ENCODE measurements at places on chromosomes 7 and 10. TPM values are rescaled to one million over a fixed set of nuclear protein-coding genes. Genes with fewer than 3 reads are reported as not detected.

The HTR7 gene
- 0.10 TPM for total RNA-seq

- no peak overlapping the region for H3K27ac ChIP-seq
- H3K36me3 ChIP-seq: no peaks in the 10 kb centered on the region
- no peak for DNase-seq
- no peak overlapping the region for H3K4me3 ChIP-seq
Measured at GRCh38 chr10:132383751-132384196, 13.2 kb upstream of the PWWP2B start.

The CCL26 gene
- not detected for total RNA-seq

DNA sequence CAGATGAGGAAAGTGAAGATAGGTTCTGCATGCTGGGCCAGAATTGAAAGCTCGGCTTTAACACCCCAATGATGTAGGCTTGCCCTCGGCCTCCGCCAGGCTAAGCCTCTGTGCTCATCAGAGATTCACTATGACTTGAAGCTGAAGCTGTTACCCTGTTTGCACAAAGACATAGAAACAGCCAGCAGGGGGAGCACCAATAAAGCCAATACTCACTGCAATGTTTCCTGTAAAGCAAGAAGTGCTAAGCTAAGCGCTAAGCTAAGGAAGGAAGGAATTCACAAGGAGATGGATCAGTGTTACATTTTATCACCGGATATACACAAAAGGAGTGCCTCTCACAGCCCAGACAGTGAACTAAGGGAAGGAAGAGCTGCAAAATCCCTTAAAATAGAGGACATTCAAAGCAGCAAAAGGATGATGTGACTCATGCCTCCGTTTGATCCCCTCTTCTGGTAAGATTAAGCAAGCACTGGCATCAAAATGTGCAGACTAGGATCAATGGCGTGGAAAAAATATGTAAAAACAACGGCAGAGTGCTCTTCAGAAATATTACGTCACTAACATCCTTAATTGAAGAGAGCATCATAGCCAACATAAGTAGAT is 153.8 kb downstream of the COBL start:
- no peak overlapping the region for H3K4me3 ChIP-seq
- H3K4me1 ChIP-seq: peaks cover 12% of the 10 kb centered on the region
- no peaks in the 10 kb centered on the region for H3K36me3 ChIP-seq
- DNase-seq: peak; percentile 76

- peaks cover 35% of the 10 kb centered on the region for H3K4me1 ChIP-seq
- no peak for DNase-seq
- H3K27ac ChIP-seq: no peak overlapping the region
- no peaks in the 10 kb centered on the region for H3K27me3 ChIP-seq
- H3K36me3 ChIP-seq: no peaks in the 10 kb centered on the region
Measured at GRCh38 chr7:107860981-107861652, 29.9 kb upstream of the DLD start.

The WDFY4 gene
- total RNA-seq: 1.7 TPM

DNA sequence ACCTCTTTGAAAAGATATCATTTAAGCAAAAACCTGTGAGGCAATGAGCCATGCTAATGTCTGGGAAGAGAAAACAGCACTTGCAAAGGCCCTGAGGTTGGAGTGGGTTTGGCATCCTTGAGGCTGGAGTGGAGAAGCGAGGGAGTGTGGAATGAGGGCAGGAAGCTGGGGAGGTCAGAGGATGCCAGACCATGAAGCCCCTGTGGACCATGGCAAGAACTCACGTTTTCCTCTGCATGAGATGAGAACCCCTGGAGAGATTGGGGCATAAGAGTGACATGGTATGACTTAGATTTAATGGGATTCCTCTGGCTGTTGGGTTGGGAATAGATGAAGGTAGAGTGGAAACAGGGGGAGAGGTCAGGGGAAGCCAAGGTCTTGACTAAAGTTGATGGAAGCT is 49.4 kb downstream of the GPR26 start:
- DNase-seq: no peak
- peaks cover 8% of the 10 kb centered on the region for H3K27me3 ChIP-seq
- H3K4me3 ChIP-seq: no peak overlapping the region
- no peaks in the 10 kb centered on the region for H3K4me1 ChIP-seq
- H3K36me3 ChIP-seq: peaks cover 2% of the 10 kb centered on the region
- no peak overlapping the region for H3K27ac ChIP-seq

The SLC16A12 gene
- not detected for total RNA-seq

The ANK3 gene
- total RNA-seq: 51.4 TPM

DNA sequence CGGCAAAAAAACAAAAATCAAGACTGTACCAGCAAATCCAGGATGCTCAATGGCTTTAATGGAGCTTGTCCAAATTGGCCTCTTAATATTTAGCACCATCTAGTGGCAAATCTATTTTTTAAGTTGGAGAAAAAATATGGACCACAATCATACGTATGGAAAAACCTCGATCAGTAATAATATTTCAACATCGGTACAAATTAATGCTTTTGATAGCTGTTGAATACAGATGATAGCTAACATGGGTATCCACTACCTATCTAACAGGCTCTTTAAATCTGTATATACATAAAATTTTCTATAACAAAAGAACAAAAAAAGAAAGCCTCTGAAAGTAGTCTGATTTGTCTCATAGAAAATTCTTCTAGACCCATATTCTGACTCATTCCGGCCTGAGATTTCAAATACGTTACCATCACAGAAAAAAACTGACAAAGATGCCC is 29.2 kb downstream of the COA1 start:
- H3K4me1 ChIP-seq: peaks cover 58% of the 10 kb centered on the region
- H3K27ac ChIP-seq: peak overlapping the region; percentile 47
- H3K27me3 ChIP-seq: no peaks in the 10 kb centered on the region
- DNase-seq: no peak
- peak overlapping the region; percentile 51 for H3K4me3 ChIP-seq

DNA sequence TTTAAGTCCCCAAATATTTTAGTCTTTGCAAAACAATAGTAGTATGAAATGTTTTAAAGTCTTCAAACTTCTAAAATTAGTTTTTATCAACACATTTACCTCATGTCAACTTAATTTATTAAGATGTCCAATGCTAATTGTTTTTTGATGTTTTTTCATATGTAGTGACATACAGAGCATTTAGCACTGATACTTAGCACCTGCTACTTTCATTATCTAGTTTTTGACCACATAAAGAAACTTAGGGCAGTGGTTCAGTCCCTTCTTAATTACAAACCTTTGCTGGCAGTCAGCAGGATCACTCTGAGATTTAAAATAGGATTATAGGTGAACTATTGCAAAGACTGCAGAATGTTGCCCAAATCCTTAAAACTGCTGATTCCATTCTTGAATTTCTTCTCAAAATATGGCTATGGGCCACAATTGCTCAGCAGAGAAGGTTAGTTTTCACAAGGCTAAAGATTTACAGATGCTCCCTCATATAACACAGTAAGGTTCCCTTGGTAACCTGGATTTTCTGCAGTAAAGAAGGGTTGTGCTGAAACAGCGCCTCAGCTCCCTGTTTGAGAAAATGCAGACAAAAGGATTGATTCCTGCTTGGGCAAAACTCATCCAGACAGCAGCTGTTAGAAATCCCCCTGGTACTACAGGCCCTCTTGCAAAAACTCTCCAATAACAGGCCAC is 3.4 kb downstream of the GPR85 start:
- peaks cover 5% of the 10 kb centered on the region for H3K4me1 ChIP-seq
- H3K36me3 ChIP-seq: peaks cover 3% of the 10 kb centered on the region
- peaks cover 57% of the 10 kb centered on the region for H3K27me3 ChIP-seq

The CAMK2B gene
- 0.86 TPM for total RNA-seq

The DOCK4 gene
- total RNA-seq: 0.53 TPM

DNA sequence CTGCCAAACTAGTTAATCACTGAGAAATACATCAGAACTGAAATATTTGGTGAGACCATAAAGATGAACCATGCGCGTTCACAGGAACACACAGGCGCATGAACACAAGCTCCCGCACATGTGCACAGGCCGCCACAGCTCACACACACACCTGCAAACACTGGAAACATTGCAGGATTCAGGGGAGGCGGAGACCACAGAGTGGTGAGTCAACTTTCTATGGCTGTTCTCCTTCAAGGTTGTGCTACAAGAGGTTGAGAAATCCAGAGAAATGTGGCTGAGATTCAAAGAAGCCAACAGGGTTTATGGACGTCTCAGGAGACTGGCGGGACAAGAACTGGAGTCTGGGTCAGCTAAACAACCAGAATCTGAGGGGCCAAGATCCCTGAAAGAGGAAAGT is 17.8 kb downstream of the ESYT2 start:
- H3K4me3 ChIP-seq: peak overlapping the region; percentile 91
- DNase-seq: peak; percentile 53
- no peaks in the 10 kb centered on the region for H3K27me3 ChIP-seq
- H3K27ac ChIP-seq: peak overlapping the region; percentile 98
- H3K4me1 ChIP-seq: peaks cover 83% of the 10 kb centered on the region

DNA sequence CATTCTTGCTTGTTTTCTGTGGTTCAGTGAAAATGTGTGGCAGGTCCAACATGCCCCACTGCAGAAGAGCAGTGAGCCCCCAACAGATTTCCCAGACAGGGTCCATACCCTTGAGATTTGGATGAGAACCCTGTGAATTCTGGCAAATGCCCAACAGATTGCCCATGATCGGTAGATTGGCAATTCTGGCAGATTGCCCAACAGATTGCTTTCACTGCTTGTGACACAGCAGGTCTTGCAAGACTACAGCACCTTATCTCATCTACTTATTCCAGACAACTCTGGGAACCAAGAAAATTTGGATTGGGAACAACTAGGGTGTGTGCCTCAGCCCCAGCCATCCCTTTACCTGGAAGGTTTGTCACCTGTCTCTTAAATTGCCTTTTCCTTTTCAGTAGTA is 143.7 kb upstream of the COL1A2 start:
- no peak for DNase-seq
- no peak overlapping the region for H3K27ac ChIP-seq

The ZNF736 gene
- total RNA-seq: 31.0 TPM

DNA sequence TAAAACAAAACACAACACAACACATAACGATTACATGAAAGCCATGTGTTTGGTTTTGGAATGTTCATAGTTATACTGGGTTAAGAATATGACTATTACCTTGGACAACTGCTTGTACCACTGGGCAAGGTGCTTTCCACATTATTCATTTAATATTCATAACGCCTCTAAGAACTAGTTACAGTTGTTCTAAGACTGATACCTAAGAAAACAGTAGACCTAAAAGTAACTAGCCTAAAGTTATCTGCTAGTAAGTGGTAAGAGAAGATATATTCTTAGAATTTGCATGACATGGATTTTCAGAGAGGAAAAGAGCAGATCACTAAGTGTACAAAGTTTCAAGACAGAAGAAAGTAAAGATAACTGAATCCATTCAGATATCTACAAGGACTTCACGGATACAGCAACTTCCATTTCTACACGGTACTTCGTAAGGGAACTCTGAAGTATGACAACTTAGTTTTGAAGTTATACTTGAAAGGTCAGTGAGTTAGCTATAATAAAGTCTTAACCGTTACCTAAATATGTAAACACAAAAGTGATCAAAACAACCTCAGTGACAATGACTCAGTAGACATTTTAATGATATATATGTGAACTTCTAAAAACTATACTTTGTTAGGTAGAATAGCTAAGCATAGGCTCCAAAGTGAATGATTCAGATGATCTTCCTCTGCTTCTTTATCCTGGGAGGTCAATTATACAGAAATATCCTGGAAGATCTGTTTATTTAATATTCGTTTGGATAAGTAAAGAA is 65.1 kb downstream of the MINDY3 start:
- H3K36me3 ChIP-seq: peaks cover 2% of the 10 kb centered on the region
- H3K4me3 ChIP-seq: no peak overlapping the region
- H3K27ac ChIP-seq: peak overlapping the region; percentile 24
- DNase-seq: no peak

The LIPF gene
- not detected for total RNA-seq

DNA sequence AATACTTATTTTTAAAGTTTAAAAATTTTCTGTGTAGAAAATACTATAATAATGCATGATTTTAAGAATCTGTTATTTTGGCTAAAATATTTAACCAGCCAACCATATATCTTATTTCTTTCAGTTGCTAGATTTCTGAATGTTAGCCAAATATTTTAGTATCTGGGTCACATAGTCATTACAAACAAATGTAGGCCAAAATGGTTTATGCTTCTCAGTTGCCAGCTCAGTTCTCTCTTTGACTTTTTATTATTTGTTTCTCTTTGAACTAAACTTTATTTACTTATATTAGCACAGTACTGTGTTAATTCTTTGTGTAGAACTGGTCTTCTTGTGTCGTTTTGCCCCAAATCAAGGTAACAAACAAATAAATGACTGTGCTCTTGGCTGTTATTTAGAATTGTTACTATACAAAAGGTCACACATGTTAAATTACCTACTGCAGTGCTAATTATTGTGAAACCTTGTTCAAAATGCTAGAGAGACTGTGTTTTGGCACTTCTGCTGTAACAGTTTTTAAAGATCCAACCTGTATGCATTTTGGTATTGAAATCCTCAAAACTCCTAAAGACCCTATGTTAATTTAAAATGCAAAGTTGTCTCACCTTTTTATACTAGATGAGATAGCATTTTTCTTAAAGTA is 39.8 kb downstream of the ZEB1 start:
- no peak for DNase-seq
- no peaks in the 10 kb centered on the region for H3K27me3 ChIP-seq
- no peak overlapping the region for H3K27ac ChIP-seq
- no peak overlapping the region for H3K4me3 ChIP-seq
- H3K36me3 ChIP-seq: no peaks in the 10 kb centered on the region
- H3K4me1 ChIP-seq: peaks cover 21% of the 10 kb centered on the region

GRCh38 chr7:1007901-1008300 is 24.9 kb downstream of the CYP2W1 start:
- H3K36me3 ChIP-seq: no peaks in the 10 kb centered on the region
- no peak overlapping the region for H3K4me3 ChIP-seq
- no peak overlapping the region for H3K27ac ChIP-seq
- H3K27me3 ChIP-seq: no peaks in the 10 kb centered on the region
- peaks cover 8% of the 10 kb centered on the region for H3K4me1 ChIP-seq
